Retinal pigment epithelial cell (primary cell): ENCODE measurements at places on chromosomes 1 and 21.

DNA sequence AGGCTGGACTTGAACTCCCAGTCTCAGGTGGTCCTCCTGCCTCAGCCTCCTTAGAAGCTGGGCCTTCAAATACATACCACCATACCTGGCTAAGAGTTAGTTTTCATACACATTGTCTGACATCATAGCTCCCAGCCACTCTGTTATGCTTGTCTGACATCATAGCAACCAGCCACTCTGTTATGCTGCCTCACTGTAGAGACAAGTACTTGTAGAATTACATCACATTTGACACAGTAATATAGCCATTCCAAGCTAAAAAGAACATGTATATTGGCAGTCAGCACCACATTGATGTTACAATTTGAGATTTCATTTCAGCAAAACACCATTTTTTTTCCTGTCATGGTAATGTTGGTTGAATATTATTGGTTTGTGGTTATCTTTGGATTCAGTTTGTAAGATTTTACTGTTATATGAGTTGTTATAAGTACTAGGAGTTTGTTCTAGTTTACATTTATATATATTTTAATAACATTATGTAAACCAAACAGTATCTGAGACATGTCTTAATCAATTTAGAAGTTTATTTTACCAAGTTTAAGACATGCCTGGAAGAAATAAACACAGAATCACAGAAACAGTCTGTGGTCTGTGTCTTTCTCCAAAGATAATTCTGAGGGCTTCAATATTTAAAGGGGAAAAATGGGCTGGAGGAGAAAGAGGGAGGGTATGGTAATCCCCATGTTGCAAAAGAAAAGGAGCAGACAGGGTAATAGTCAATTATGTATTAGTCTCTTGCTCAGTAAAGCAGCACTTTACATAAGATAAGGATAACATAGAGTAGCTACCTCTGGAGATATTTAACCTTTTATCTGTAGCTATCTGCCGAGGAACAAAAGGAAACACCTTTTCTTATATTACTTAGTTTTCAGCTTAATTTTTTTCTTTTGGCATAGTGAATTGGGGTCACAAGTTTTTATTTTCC, 43.0 kb downstream of the XPR1 start:
- no peak for DNase-seq

- DNase-seq: no peak
Measured at GRCh38 chr1:58119971-58120370, 426.6 kb downstream of the OMA1 start.

DNA sequence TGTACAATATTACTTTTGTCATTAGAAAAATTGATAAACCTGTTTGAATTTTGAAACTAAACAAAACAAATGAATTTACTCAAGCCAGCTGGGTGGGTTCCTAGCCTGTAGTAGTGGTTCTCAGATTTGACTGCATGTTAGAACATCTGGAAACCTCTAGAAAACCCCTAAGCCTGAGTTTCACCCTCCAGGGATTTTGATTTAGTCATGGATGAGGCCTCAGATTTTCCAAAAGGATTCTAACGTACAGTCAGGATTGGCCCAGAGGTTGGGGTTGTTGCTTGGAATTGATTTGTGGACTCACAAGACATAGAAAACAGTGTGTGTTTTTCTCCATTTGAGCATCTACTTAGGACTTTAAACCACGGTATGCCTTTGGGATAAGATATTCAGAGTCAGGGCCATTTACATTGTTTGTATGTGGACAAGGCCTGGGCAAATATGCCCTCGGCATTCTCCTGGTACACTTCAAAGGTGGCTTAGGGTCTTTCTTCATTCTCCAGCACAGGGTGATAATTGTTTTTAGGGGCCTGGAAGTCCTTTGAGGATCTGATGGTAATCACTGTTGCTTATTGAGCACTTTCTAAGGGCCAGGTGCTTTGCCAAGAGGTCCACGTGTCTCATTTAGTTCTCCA, 42.6 kb downstream of the ATP5PO start:
- DNase-seq: no peak

DNA sequence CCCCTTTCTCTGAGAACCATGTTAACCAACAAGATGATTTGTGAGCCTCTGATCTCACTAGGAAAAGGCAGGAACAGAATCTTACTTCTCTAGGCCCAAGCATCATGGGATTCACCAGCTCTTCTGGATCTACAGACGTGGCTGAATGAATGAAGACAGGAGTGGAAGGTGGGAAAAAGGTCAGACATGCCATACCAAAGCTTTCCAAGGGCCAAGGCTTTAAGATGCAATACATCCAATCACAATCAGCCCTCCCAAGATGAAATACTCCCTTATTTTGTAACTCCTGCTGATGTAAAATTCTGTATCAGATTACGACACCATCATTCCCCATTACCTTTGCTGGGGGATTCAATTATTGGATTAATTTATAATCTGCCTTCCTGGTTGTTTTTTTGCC, 80.9 kb downstream of the SSBP3 start:
- no peak for DNase-seq

DNA sequence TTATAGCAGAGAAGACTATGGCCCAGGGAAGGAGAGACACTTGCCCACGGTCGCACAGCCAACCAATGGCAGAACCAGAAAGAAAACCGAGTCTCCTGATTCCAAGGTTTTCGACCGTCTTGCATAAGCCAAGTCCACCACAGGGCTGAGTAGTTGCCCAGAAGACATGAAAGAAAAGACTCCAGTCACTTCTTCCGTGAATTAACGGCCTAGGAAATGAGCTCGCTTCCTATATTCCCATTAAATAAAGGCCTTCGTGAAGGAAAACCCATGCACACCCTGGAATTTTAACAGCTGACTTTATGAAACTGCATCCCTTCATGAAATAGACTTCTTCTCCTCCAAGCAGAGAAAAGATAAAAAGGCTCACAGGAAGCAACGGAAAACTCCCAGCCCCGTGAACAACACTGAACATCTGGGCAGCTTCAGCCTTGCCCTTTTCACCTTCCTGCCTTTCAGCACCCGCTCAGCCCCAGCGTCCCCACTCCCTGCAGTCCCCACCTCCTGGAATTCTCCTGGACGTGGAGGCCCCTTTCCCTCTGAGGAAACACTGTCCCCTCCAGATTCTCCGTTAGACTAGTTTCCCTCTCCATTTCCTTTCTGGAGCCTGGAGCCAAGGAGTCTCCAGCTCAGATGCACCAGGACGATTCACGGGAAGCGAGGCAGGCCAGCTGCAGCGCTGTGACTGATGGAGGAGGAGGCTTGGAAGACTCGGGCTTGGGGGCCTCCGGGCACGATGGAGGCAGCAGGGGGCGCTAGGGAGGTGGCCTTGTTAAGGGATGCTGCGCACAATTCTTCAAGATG, 2.7 kb upstream of the MYOC start:
- DNase-seq: no peak

- DNase-seq: no peak
Measured at GRCh38 chr1:216662681-216663080, 60.5 kb downstream of the ESRRG start.

DNA sequence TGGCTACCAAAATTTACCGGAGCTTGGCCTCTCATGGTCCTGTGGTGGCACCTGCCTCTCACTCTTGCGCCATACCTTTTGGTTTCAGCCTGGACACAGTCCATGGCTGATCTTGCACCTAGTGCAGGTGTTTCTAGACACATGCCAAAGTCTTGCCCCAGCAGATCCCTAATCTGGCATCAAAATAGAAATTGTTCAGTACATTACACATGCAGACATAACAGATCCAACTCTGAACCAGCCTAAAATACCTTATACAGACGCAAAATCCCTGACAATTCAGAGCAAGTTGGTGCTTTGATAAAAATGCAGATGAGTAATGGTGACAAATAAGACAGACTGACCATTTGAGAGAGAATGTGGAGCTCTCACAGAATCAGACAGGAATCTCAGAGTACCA, 44.1 kb downstream of the NGF start:
- DNase-seq: no peak

DNA sequence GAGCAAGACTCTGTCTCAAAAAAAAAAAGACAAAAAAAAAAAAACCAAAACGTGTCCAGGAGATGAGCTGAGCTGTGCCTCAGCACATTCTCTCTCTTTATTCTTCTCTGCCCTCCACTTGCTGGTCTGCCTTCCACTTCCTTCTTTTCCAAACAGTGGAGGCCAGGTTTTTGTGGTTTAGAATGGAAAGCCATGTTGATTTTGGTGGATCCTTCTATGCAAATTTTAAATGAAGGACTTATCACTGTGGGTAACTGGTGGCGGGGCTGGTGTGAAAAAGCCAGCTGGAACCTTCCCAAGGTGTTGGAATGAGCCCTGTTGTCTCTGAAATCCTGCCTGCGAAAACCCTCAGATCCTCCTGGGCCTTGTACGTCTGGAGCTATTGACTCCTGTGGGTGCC, 61.9 kb downstream of the PTPRU start:
- DNase-seq: no peak

DNA sequence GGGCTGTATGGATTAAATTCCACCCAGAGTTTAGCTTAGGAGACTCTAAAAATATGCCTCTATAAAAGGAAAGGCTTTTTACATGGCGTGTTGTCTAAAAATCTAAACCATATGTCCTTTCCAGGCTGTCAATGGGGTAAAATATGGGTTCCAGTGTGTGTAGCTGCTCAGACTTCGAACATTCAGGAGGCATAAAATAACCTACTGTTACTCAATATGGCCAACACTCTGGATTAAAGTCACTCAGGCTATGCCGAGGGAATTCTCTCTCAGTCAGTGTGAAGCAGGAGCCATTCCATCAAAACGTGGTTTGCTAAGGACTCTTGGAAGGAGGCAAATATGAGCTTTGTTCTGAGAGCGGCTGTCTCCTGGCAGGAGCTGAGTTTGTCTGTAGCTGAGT, 135.3 kb downstream of the RUNX1 start:
- DNase-seq: no peak

DNA sequence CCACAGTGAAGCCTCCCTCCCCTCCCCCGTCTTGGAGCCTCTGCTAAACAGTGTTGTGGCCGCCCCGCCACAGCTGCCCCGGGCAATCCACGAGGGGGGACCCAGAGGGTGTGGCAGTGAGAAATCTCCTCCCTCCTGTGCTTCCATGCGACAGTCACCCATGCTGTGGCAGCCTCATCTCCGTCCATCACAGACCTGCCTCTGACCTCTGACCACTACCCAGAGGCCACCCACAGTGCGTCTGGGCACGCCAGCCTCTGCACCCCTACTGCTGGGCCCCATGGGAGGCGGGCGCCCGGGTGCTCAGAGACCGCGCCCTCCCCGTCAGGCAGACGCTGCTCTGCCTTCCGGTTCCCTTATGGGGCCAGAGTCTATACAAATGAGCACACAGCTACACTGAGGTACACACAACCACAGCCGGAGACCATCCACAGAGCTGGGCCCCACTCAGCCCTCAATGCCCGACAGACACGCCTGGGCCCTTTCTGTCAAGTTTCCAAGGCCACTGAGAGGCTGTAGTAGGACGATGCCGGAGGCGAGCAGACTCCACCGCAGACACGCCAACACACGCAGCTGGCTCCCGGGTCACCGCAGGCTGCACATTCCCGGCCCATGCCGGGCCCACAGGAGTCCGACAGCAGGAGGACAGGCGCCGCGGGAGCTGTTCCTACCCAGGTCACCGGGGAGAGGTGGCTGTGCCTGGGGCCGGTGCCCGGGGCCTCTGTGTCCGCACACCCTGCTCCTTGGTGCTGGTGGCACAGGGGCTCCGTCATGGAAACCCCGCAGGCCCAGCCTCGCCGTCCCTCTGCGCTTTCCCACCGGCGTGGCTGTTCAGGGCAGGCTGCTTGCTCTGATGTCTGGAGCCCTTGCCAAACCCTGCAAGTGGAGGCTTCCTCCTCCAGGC, 23.9 kb upstream of the TMEM52 start:
- no peak for DNase-seq

DNA sequence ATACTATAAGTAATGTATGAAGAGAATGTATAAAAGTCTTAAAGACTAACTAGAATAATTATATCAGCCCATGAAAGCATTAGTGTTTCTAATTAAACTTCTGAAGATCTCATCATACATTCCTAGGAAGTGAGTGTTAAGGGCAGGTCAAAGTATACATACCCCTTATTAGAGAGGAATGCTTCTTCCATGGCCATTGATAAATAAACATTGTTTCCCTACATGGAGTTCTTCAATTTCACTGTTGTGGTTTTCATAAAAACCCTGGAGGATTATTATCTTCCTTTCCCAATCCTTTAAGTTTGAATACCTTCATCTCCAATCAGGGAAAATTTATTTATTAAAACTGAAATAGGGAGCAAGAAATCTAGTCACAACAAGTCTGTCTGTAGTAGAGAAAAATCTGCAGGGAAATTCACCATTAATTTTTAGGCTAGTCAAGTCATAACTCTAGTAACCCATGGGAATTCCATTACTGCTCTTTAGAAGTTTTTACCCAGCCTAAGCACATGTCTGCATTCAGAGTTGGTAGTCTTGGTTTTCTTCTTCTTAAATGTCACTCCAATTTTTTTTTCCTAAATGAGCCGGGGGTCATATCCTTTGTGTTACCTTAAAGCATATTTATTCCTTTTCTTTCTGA, 147.0 kb downstream of the TNFSF18 start:
- DNase-seq: no peak

- DNase-seq: no peak
Measured at GRCh38 chr21:40074198-40074597, 207.0 kb downstream of the PCP4 start.

DNA sequence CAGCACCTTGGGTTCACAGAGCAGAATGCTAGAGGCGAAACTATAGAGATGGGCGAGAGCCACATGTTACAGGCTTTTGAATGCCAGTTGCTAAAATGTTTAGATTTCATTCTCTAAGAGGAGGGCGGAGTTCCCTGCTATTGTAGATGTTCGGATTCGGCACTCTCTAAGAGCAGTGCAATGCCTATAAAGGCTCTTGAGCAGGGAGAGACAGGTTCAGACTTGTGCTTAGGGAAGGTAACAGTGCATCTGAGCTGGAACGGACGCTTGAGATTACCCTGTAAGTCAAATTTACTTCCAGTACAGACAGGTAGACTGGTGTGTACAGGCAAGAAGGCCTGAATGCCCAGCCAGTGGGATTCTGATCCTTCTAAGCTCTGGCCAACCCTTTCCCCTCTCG, 15.3 kb downstream of the LURAP1 start:
- no peak for DNase-seq

- no peak for DNase-seq
Measured at GRCh38 chr21:25788677-25789076, 53.9 kb downstream of the GABPA start.

GRCh38 chr1:185144233-185144632, 12.5 kb downstream of the TRMT1L start:
- DNase-seq: no peak
